ENCODE measurements at places on chromosomes 7 and 10.

GRCh38 chr10:58967551-58968388 is 208.7 kb upstream of the PHYHIPL start:
- no peak for ATAC-seq

DNA sequence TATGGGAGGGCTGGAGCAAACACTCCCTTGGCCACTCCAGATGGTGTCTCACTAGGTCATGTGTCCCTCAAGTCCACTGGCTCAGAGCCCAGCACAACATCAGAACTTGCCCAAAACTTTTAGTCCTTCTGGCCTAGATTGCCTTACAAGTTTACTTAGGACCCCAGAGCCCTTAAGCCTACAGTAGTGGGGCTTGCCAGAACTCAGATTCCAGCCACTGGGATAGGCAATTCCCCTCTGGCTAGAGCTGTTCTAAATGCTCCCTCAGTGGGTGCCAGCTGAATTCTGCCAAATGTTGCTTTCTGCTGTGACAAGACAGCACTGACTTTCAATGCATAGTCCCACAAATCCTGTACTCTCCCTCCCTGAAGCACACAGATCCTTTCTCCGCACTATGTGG is 331.1 kb downstream of the HTR7 start:
- ATAC-seq: no peak

DNA sequence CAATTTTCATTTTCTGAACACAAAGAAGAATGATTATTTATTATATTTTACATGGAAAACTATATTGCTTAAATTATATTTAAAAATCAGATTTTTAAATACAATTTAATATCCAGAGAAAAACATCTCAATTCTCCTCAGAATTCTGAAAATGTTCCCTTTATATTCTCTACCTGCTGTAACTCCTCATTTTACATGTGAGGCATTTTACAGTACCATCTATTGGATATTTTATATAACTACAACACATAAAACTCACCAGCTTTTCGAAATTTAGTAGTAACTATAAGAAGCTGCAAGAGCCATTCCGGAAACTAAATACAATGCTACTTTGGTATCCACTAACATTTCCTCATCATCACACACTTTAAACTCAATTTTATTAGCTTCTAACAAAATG is 264.6 kb downstream of the DGKB start:
- ATAC-seq: no peak

- ATAC-seq: no peak
Observed at GRCh38 chr7:74175340-74175739, 1.2 kb downstream of the EIF4H start.

DNA sequence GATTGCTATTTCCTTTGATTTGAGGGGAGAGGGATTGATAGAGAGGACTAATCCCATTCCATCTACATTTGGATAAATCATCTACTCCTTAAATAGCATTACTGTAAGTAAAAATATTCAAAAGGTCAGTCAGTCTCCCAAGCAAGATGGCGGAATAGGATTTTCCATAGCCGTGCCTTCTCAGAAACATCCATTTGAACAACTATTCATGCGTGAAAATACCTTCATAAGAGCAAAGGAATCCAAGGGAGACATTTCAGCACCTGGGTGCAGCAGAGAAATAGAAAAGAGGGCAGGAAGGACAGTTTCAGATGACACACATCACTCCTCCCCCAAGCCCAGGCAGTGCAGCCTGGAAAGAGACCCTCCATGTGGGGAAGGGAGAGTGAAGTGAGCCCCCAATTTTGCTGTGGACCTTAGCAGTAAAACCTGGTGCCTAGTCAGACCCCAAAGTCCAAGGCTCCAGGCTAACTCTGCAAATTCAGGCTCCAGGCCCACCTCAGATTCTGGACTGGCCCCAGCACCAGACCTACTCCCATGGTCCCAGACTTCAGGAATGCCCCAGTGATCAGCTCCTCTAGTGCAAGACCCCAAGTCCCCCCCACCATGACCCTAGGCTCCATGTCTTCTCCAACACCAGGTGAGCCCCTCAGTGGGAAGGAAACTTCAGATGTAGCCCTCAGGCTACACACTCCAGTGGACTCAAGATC is 104.3 kb upstream of the LANCL2 start:
- no peak for ATAC-seq

DNA sequence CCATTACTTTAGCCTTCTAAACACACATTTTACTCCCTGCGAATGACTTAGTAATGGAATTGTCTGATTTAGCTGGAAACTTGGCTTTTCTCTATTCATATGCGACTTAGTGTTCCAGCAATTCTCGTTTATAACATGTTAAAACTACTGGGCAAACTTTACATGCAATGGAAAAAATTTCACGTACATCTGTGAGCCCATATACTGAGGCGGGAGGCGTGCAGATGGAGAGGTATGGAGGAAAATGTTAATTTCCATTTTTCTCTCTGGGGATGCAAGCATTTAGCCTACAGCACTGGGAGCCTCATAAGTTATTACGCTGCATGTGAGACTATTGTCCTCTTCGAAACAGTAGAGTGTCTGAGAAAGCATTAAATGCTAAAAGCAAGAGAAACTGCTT is 591.5 kb upstream of the ANKRD30A start:
- ATAC-seq: no peak

GRCh38 chr7:74293577-74293908 is 4.3 kb downstream of the CLIP2 start:
- no peak for ATAC-seq

- ATAC-seq: no peak
Observed at GRCh38 chr7:149415391-149416071, 45.3 kb downstream of the ZNF777 start.

DNA sequence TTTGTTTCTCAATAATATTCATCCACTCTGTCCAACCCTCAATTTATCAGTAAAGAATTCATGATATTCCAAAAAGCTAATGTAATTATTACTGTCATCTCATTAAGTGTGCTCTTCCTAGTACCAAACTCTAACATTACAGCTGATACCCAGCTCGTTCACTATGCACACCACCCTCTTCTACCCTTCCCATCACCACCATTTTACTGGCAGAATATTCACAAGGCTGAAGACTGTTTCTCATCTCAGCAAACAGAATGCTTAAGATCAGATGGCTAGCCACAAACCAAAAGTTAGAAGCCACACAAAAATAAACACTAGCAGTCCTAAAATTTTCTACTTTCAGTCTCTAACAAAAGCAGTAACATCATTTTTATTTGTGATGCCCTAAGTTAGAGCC is 121.5 kb downstream of the SRPK2 start:
- ATAC-seq: no peak

GRCh38 chr7:107138696-107139420 is 29.9 kb upstream of the HBP1 start:
- no peak for ATAC-seq

- ATAC-seq: no peak
Observed at GRCh38 chr10:100138921-100139496, 46.8 kb downstream of the ERLIN1 start.

GRCh38 chr10:11091517-11092102 is 73.9 kb downstream of the CELF2 start:
- ATAC-seq: peak; percentile 82

GRCh38 chr10:42754155-42755027 is 28.2 kb upstream of the BMS1 start:
- ATAC-seq: peak; percentile 32

- ATAC-seq: peak; percentile 80
Observed at GRCh38 chr10:6171881-6172695, 30.6 kb upstream of the PFKFB3 start.

GRCh38 chr7:47600199-47601118 is 18.5 kb upstream of the TNS3 start:
- no peak for ATAC-seq

GRCh38 chr7:134350709-134351108 is 34.0 kb upstream of the SLC35B4 start:
- ATAC-seq: peak; percentile 37

DNA sequence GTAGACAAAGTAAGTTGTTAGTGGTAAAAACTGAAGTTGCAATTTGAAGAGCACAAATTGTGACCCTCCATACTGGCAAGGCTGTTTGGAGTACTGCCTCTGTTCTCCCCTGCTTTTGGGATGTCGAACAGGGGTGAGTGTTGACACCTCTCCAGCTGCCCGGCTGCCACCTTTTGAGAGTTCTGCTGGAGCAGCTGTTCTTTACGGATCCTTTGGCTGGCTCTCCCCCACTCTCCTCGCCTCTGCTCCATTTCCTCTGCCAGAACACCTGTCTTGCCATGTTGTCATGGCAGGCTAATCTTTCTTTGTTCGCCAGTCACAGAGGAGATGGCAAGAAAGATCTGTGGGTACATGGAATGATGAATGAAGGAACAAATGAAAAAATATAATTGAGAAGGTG is 34.9 kb downstream of the INSYN2A start:
- ATAC-seq: no peak

DNA sequence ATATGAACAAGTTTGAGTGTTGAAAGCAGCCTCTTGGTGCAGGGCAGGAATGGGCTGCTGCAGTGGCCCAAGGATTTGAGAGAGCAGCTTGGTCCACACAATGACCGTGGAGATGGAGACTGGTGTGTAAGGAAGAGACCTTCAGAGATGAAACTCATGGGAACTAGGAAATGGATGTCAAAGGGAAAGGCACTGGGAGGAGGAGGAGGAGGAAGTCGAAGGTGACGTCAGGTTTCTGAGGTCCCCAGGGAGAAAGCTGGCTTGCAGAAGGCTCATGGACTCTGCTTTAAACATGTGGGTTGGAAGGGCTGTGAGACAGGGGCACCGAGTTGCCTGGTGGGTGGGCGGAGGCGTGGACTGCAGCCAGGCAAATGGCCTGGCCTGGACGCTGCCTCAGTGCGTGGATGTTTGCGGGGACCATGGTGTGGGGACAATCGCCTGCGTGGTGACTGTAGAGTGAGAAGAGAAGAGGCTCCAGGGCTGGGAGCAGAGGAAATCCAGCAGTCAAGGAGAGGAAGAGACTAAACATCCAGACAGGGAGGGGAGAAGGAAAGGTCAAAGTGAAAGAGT is 14.6 kb downstream of the C10orf71 start:
- ATAC-seq: no peak

- ATAC-seq: no peak
Observed at GRCh38 chr10:118537623-118538022, 57.8 kb downstream of the PRLHR start.

GRCh38 chr7:921581-922333 is 32.7 kb downstream of the ADAP1 start:
- no peak for ATAC-seq

DNA sequence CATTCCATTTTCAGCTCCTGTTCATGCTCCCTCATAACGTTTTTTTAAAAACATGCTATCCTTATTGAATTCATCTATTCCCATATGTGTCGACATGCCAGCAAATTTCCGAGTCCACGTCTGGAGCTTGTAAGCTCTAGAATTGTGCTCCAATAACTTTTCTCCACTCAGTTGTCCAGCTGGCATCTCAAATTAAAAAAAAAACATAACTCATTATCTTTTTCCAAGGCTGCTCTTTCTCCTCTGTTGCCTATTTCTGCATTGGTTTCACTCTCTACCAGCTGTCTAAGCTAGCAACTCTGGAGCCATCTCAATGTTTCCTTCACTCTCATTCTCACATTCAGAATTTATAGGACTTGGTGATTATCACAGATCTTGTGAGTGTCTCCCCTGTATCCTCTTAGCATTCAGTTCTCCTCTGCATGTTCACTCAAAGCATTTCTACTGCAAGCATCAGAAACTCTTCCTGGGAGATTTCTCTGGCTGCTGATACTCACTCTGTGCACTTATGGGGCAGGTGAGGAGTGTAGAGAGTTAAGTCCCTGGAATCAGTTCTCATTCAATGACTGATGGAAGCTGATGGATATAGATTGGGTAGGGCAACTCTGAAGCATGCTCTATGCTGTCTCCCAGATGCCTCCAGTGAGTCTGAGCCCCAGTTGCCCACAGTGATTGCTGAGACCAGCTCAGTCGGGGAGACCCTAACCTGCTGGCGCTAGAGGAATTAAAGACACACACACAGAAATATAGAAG is 6.7 kb upstream of the DLD start:
- ATAC-seq: no peak

GRCh38 chr7:130926001-130926691 is 192.1 kb upstream of the KLF14 start:
- ATAC-seq: peak; percentile 38

DNA sequence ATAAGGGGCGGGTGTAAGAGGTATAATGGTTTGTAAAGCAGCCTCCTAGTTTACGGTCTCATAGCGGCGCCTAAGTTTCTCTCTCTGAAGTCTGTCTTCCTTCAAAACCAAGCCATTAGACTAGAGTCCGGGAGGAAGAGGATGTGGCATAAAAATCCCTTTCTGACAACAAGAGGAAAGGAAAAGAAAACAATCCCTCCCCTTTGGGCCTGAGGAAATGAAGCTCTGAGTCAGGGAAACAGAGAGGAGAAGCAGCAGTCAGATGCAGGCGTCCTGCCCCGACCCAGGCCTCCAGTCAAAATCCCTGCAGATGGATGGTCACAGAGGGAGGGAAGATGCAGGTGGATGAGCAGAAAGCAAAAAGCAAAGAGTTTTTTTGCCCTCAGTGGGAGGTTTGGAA is 23.7 kb downstream of the PARP12 start:
- ATAC-seq: no peak

- ATAC-seq: no peak
Observed at GRCh38 chr7:26011039-26011696, 140.8 kb upstream of the NFE2L3 start.

DNA sequence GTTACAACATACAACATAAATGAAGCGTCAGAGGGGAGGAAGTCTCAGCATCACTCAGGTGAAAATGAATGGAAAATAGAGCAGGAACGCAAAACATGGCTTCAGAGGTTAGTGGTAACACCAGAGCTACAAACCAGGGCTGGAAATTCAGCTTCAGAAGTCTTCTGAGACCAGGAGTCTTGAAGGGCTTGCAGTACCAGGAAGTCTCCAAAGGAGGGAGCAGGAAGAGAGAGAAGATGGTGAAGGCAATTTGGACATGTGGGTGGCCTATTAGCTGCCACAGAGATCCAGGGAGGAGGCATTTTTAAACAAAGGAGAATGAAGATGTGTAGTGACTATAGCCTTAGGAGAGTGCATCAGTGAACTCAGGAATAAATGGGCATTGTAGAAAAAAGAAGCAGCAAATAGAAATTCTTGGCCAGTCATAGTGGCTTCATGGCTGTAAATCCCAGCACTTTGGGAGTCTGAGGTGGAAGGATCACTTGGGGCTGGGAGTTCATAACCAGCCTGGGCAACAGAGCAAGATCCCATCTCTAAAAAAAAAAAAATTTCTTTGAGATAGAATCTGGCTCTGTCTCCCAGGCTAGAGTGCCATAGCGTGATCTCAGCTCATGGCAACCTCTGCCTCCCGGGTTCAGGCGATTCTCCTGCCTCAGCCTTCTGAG is 9.3 kb upstream of the TET1 start:
- peak; percentile 74 for ATAC-seq

DNA sequence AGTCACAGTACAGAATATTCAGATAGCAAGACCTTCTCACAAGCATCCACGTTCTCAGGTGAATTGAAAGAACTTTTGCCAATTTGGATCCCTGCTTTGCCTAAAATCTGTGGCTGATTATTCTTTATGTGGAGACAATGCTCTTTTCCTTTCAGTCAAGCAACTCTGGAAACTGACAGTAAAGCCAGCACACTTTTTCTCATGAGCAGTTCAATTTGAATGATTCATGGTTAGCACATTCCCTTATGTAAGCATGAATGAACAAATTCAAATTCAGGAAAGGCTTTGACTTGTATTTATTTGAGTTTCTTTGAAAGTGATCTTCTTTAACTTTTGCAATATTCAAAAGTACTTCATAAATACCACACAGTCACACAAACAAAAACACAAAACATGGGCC is 57.6 kb downstream of the MEOX2 start:
- no peak for ATAC-seq
